Suppressor macrophage treated with lipopolysaccharide for 4 hours (primary cell): ENCODE measurements at places on chromosomes 1 and 21.

DNA sequence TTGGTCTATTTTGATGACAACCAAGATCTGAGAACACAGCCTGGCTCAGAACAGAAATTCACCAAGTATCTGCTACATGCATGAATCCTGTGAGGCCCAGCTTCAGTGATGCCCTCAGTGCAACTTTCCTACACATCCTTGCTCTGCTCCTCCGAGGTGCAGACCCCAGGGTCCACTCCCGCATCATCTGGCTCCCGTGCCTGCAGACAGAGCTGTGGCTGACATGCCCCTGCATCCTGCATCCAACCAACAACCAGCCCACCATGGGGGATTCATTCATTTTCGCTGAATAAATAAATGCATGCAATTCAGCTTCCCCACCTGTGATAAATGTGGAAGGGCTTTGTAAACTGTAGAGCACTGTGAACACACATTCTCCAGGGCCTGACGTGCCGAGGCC is 112.3 kb downstream of the GLIS1 start:
- no peak for DNase-seq

DNA sequence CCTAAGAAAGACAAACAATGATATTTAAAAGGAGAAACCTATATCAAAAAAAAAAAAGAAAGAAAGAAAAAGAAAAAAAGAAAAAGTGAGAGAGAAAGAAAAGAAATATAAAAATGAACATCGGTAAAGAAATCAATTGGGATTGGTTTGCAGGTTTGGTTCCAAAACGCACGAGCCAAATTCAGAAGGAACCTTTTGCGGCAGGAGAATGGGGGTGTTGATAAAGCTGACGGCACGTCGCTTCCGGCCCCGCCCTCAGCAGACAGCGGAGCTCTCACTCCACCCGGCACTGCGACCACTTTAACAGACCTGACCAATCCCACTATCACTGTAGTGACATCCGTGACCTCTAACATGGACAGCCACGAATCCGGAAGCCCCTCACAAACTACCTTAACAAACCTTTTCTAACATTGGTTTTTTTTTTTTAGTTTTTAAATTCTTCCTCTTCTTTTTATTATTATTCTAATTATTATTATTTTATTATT is 11.7 kb downstream of the LHX9 start:
- DNase-seq, result no peak

DNA sequence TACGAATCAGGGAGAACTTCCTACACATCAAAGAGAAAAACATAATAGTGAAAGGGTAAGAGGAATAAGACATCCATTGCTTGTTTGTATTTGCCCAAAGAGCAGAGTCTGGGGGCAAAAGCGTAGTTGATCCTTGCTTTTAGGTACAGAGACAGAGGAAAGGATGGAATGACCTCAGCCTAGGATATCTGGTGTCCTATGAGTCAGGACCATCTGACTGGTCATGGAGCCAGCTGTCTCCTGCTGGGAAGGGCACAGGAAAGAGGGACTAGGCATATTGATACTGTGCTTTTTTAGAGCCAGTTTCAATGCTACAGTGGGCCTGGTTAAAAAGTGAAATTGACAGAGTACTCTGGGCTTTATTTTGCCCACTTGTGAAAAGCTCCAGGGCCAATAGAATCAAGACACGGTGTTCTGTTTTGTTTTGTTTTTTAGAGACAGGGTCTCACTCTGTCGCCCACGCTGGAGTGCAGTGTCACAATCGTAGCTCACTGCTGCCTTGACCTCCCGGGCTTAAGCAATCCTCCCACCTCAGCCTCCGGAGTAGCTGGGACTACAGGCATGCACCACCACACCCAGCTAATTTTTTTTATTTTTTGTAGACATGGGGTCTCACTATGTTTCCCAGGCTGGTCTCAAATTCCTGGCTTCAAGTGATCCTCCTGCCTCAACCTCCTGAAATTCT is 3.2 kb downstream of the PLEKHO1 start:
- peak; percentile 86 for DNase-seq

DNA sequence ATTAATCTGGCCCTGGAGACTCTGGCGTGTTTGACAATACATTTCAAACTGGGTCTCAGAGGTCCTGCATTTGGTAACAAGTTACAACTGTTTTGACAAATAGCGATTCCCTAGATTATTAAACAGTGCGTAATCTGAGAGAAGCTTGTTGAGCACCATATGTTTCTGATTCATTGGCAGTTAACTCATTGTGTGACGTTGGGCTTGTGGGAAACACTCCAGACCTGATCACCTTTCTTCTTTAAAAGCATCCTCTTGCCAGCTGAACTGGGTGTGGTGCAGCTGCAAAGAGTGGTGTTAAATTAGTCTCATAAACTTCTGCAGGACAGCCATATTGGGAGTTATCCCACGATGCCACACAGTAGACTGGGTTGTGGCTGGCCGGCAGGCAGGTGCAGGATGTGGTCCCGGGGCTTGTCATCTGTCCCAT is 82.7 kb downstream of the CDC7 start:
- no peak for DNase-seq

GRCh38 chr1:197144570-197145325 is 1.7 kb downstream of the ASPM start:
- DNase-seq, result peak; percentile 23

- no peak for DNase-seq
These were observed 305.2 kb upstream of the FMN2 start for GRCh38 chr1:239786464-239786863.

- DNase-seq, result no peak
These were observed 765 bp upstream of the BMP8A start for GRCh38 chr1:39490596-39491145.
